ENCODE measurements at places on chromosomes 11 and 22.
A peak's percentile ranks its signal among the peaks of the same experiment; 100 is the strongest.

- DNase-seq, result no peak
These were observed 890.9 kb upstream of the TENM4 start for GRCh38 chr11:80331694-80332093.

- DNase-seq, result no peak
These were observed 557.1 kb upstream of the CADM1 start for GRCh38 chr11:116061322-116061721.

DNA sequence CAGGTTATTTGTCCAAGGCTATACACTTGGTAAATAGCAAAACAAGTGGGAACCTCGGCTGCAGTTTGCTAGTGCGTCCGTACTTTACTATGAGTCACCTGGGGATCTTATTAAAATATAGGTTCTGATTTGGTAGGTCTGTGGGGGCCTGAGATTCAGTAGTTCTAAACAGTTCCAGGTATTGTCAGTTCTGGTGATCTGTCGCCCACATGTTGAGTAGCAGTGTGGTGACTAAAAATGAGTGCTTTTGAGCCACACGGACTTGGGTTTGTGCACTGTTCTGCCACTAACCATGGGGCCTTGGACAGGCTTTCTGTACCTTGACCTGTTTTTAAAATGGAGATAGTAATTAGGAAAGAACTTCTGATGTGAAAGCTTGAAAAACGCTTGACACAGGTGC, 15.7 kb downstream of the FBXO7 start:
- DNase-seq, result no peak

- DNase-seq, result peak; percentile 78
These were observed 33.0 kb downstream of the YWHAH start for GRCh38 chr22:31977141-31977841.

DNA sequence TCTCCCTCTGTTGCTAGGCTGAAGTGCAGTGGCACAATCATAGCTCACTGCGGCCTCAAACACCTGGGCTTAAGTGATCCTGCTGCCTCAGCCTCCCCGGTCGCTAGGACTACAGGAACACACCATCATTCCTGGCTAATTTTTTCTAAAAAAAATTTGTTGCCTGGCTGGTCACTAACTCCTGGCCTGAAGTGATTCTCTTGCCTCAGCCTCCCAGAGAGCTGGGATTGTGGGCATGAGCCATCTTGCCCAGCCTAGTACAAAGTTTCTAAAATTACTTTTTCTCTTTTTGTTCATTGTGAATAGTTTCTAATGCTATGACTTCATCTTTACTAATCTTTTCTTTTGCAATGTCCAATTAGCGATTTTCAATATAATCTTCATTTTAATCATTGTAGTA, 12.5 kb downstream of the RBM7 start:
- DNase-seq, result no peak

GRCh38 chr22:33920197-33920540, at the start of gene LARGE1:
LARGE1 (minus strand) TSS chr22:33920476.
- DNase-seq, result peak; percentile 57

DNA sequence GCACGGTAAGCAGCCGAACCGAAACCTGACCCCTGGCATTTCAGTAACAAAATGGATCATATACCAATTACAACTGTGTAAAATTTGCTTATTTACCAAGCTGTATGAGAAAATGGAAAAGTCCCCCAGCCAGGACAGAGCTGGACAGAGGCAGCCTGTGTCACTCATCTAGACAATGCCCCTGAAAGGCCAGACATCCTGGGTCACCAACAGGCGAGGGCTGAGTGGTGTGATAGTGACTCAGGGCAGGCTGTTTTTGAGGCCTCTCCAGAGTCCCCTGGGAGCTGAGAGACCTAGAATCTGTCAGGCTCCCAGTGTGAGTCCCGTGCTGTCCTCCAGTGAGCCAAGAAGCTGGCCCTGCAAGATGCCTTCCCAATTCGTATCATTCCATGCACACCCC, 680.4 kb downstream of the TBC1D22A start:
- DNase-seq, result no peak

DNA sequence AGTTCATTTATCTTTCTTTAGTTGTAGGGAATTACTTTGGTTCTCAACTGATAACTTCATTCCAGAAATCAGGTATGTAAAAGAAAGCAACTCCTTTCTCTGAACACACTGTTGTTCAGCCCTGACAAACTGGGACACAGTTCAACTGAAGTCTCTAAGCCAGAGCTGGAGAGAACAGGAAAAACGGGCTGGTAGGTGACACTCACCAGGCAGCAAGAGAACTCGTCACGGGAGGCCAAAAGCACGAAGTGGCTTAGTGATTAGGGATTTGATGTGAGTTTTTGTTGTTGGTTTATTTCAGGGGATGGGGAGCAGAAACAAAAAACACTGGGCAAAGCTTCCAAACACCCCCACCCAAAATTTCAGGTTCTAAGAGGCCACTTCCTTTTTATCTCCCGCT, 54.1 kb downstream of the MYH9 start:
- no peak for DNase-seq

Measured in RPMI8226 (cell line).